H1 (cell line): ENCODE measurements at places on chromosomes 12 and 14. TPM values are rescaled to one million over a fixed set of nuclear protein-coding genes. Genes with fewer than 3 reads are reported as not detected.

GRCh38 chr12:57230381-57231155, 1.1 kb downstream of the SHMT2 start:
- DNase-seq = no peak

DNA sequence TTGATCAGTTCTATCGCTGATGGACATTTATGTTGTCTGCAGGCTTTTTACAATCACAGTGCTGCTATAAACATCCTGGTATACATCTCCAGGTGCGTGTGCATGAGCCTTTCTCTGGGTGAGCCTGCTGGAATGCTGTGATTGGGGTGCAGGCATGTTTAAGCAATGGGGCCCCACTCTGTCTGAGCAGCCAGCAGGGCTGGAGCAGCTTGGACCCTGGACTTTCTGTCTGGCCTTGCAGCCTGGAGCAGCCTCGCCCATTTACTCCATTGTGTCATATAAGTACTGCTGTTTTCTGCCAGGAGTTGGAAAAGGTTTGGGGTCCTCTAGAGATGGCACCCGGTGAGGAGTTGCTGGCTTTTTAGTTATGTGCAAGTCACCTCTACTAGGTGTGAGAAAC, 199.0 kb downstream of the KIF26A start:
- DNase-seq = no peak

DNA sequence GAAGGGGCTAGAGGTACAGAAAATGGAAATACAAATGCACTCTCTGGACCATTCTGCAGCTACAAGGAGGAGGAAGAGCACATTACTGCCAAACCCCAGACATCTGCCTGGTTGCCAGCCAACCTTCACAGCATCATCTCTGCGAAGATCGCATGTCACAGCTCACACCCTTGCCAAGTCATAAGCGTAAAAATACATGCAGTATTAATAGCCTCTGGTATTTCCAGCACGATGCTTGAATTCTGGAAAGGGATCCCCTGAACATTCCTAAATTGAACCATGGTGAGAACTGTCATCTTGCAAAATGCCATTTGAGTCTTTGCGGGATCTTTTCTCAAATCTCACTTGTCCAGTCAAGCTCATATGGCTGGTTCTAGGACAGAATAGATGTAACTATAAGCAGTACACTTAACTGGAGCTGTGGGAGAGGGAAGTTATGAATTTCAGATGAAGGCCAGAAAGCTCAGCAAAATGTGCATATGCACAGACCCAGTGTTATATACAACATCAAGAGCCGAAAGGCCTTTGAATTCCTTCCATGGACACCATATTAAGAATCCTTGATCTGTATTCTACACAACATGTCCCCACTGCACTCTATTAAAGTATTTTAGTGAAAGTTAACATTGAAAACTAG, 211.6 kb downstream of the DUSP6 start:
- no peak for DNase-seq

- DNase-seq = no peak
Measured at GRCh38 chr14:58739674-58740073, 101.9 kb downstream of the DACT1 start.

DNA sequence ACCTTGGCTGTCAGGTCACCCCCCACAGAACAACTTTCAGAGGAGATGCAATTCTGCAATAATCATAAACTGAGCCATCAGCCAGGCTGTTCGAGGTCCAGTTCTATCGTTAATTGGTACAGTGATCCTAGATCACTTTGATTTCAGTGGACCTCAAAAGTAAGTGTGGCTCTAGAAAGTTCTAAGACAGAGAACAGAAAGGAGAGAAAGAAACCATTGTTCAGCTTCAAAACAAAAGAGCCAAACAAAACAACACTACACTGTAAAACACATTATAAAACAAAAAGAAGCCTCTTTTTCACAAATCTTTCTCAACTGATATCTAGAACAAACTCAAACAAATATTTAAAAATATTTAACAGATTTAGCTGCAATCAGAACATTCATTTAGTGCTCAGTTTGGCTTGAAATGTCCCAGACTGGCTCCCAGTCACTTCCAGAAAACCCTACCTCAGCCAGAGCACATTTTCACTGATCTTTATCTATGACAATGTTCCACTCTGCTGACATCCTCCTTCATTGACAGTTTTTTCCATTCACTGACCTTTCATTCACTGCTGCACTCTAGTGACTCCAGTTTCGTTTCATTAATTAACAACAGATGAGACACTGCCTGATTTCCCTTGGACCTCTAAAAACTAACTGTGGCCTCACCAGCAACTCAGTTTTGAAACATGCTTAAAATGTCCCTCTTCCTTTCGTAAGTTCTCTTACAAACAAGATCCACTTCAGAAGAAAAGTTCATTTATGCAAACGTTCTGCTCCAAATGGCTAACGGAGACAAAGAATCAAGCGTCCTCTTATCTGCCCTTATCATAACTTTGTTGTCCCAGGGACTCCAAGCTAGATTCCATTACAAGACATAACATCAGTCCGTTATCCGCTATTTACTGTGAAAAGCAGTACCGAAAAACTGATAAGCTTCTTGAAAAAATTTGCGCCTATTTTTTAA, 56.8 kb downstream of the DUSP16 start:
- no peak for DNase-seq

GRCh38 chr14:104139460-104140212, 1.2 kb downstream of the KIF26A start:
- no peak for DNase-seq

DNA sequence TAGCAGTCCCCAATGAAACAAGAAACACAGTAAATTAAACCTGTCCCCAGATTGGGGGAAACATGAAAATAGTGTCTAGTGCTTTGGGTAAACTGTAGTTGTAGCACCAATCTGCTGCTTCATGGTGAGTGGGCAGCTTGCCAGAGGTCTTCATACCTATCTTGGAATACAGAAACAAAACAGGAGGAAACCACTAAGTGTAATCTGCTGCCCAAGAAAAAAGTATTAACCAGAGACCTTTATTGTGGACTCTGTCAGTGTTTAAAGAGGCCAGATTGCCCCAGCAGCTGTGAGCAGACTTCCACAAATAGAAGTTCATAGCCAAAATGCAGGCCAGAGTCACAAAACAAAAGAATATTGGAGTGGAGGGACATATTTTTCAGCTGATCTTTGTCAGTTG, 2.3 kb downstream of the ISCU start:
- no peak for DNase-seq

DNA sequence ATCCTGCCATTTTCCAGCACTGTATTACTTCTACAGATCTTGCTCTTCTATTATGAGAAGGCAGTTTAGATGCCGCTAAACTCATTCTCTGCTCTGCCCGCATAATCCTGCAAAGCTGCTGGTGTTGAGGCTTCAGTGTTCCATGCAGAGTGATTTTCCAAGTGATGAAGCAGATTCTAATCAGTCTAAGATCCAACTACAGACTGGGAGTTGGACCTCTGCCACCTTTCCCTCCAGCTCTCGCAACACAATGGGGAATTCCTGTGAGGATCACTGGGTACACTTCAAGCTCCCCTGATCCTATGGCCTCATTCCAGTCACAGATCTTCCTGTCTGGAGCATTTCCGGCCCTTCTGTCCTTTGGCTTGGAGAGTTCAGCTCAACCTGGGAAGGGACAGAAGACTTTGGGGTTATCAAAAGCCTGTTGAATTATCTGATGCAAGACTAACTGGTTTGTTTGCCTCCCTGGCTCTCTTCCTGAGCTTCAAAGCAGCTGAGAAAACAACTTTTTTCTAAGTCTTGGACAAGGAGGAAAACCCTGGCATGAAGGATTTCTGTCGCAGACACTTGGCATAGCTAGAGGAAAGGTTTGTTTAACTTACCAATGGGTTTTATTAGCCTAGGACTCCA, 333.9 kb downstream of the ZFP36L1 start:
- DNase-seq = no peak

DNA sequence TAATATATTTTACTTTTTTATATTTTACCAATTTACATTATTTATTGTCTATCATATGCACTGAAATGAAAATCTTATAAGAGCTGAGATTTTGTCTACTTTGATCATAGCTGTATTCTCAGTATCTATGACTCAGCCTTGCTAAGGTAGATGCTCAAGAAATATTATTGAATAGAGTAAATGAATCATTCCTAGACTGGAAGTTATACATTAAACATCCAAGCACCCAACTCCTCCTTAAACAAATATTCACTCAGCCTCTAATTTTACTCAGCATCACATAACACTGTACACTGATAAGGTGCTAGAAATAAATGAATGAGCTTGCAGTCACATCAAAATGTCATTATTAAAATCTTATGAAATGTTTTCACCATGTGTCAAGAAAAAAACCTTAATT, 1424.9 kb downstream of the LRFN5 start:
- no peak for DNase-seq

DNA sequence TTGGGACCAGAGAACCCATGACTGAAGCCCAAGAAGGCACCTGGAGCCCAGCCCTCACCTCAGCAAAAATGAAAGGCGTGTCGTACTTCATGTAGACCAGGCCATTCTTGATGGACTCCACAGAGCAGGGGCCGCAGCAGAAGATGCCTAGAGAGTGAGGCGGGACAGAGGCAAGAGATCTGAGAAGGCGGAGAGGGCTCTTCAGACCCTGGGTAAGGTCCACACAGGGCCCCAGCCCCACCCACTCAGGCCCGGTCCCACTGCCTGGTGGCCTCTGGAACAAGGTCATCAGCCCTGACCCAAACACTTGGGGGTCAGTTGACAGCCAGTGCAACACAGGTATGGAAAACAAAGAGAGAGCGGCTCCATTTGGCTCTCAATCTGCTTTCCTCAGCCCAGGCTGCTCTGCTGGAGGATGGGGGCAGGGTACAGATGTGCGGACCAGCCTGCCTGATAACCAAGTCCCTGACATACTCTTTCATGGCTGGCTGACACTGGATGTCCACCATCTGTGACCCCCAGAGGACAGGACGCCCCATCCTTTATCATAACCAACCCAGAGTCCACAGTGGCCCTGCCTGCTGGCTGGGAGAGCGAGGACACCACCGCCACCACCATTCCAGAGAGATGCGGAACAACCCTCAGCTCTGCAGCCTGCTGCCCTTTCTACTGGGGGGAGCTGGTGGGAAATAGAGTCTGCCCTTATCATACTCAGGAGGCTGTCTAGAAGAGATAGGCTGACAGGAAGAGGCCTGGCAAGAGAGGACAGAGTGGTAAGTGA, 6.9 kb downstream of the TGM1 start:
- DNase-seq = no peak

GRCh38 chr12:53782093-53782703, 30.4 kb upstream of the CISTR start:
- DNase-seq = no peak

DNA sequence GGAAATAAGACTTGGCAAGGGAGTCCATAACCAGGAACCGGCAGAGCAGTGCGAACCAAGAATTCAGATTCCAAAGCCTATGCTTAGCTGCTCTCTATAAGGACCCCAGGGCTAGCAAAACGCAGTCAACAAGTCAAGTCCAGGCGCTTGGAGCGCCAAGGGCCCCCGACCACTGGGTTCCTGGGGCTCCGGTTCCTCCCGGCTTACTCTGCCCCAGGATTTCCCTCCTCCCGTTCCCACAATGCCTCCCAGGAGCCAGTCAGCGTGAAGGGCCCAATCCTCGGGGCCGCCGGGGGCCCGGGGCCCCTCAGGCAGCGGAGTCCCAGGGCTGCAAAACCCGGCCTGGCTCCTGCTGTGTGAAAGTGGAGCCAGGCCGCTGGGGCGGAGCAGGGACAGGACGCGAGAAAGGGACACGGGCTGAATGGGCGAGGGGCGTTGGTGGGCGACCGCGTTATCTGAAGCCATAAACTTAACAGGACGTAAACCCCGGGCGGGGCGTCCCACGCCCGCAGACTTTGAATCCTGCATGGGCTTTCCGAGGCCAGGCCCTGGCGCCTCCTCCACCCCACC, 1.5 kb downstream of the KRT8 start:
- DNase-seq = peak; percentile 91

GRCh38 chr12:83346333-83346732, 659.6 kb downstream of the TMTC2 start:
- no peak for DNase-seq

- no peak for DNase-seq
Measured at GRCh38 chr12:20567413-20567812, 127.7 kb upstream of the SLCO1C1 start.

- no peak for DNase-seq
Measured at GRCh38 chr12:47725893-47726292, 603 bp upstream of the ENDOU start.

GRCh38 chr12:22164139-22164538, 118.1 kb downstream of the CMAS start:
- no peak for DNase-seq

GRCh38 chr14:56979936-56980335, 169.7 kb upstream of the OTX2 start:
- no peak for DNase-seq

DNA sequence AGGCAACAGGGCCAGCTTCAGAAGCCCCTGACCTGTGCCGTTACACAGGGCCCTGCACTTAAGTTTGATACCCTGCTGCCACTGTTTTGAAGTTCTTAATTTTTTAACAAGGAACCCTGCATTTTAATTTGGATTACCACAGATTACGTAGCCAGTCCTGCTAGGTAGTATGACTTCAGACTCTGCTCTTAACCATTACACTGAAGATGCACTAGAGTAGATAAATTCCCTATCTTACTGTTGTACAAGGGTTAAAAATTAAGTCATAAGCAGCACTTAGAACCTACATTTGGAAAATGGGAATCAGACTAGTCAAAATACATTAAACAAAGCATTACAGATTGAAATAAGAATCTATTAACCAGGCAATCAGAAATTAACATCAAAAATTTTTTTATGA, 2.3 kb downstream of the GNPNAT1 start:
- DNase-seq = no peak

DNA sequence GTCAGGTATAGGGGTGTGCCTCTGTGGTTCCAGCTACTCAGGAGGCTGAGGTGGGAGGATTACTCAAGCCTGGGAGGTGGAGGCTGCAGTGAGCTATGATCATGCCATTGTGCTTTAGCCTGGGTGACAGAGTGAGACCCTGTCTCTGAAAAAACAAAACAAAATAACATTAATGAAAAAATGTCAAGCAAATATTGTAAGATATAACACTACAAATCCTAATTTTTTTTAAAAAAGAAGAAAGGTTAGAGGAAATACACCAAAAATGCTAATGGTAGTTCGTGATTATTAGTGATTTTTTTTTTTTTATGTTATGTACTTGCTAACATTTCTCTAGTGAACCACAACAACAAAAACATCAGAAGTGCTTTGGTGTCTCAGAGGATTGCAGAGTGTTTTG, 47.7 kb downstream of the TSPAN9 start:
- no peak for DNase-seq

DNA sequence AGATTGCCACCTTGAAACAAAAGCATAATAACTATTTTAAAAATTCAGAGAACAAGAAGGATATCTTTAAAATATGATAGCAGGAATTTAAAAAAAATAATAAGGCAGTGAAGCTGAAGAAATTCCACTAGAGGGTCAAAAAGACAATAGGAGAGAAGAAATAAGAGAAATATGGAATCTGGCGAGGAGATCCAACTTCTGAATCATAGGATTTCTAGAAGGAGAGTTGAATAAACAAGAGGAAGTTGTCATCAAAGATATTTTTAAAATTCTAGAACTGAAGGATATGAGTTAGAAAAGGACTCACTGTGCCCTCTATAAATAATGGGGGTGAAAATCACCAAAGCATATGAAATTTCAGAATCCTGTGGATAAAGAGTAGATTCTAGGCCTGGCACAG, 26.8 kb upstream of the TOMM20L start:
- DNase-seq = no peak

- DNase-seq = peak; percentile 73
Measured at GRCh38 chr12:59317598-59317997, 278.2 kb upstream of the SLC16A7 start.

GRCh38 chr14:49052521-49052920, 533.7 kb downstream of the RPS29 start:
- no peak for DNase-seq

Gene RESF1
- total RNA-seq = 116 and 128 TPM in 2 replicates

Gene LETMD1
- total RNA-seq = 31.9 and 39.4 TPM in 2 replicates

Gene GNB3
- total RNA-seq = 9.0 and 9.9 TPM in 2 replicates

Gene FAM181A
- not detected in 2 replicates for total RNA-seq

Gene PRH2
- not detected in 2 replicates for total RNA-seq
